ENCODE measurements at places on chromosomes 7 and 10. TPM values are rescaled to one million over a fixed set of nuclear protein-coding genes. Genes with fewer than 3 reads are reported as not detected.

DNA sequence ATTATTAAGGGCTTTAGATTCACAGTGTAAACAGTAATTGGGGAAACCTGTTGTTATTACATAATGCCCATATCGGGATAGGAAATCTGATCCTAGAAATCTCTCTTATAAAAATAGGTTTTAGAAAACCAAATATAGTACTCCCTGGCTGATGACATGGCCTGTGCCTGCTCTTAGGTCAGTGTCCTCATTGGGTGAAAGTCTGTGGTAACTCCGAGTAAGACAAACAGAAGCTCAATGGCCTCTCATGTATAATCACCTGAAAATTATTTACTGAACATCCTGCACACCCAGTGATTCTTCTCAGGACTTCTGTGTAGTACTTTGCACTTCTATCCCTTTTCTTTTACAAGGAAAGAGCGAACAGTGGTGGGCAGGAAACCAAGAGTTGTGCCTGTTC, 37.8 kb downstream of the SEM1 start:
- DNase-seq, result no peak

DNA sequence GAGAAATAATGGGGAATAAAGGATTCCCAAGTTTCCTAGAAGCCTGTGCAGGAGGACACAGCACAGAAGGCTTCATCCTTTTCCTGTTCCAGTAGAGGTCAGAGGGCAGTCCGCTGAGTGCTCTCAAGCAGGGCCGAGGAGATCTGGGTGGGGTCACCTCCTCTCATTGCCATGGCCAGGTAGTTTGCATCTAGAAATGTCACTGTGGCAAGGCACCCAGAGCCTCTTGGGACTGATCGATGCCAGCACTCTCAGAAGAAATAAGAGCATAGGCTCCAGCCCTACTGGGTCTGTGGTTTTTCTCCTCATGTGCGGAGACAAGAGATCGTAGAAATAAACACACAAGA, 7.9 kb downstream of the NUB1 start:
- peak; percentile 57 for DNase-seq

- DNase-seq, result peak; percentile 81
These were observed 73.4 kb downstream of the SHH start for GRCh38 chr7:155738652-155739537.

DNA sequence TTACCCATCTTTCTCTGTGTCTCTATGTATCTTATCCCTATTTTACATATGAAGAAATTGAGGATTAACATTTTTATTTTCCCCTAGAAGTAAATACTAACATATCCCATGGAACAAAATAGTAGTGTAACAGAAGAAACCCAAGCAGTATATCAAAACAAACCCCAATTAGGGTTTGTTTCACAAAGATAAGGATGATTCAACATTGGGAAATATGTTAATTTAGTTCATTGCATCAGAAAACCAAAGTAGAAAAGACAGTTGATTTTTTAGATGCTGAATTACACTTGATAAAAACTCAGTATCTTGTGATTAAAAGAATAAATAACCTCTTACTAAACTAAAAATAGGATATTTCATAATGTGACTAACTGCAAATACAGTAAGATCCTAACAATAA, 87.8 kb downstream of the GLCCI1 start:
- DNase-seq, result no peak

DNA sequence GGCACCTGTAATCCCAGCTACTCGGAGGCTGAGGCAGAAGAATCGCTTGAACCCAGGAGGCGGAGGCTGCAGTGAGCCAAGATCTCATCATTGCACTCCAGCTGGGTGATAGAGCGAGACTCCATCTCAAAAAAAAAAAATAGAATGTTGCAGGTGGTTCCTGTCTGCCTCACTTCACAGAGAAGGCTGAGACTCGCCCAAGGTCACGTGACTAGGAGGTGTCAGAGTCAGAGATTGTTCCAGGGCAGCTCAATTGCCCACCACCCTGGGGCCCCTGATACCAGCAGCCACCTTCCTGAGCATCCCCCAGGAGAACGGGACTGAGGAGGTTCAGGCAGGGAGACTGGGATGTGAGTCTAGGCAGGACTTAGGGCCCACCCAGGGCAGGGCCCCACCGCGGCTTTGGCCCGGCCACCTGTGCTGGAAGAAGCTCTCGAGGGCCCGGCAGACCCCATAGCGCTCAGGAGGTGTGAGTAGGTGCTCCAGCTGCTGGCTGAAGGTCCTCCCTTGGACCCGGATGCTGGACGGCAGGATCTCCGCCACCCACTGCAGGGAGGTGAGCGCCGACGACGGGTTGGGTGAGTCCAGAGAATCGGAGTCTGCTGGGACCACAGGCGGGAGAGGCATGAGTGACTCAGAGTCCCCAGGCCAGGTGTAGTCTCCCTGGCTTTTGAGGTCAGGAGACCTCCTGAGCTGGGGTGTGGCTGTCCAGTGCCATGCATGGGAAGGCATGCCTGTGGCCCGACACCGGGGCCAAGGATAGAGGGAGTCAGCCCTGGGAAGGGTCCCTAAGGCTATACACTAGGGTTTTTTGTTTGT, 30.9 kb downstream of the GRID2IP start:
- no peak for DNase-seq

Gene SYT15B
- 0.17 TPM for total RNA-seq

Gene MYH16
- not detected for total RNA-seq

DNA sequence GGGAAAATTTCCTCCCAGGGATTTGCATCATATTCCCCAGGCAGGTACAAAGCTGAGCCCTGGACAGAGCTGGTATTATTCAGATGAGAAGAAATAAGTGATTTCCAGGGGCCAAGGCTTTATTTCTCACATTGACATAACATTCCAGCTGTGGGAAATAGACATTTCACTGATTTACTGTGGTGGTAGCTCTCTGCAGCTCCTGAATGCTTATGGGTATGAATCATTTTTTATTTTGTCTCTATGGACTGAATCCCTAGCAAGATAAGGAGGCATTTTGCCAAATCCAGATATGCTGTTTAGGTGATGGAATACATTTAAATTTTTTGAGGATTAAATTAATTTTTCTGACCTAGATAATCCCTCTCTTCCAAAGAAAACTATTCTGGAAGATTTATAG, 97.9 kb downstream of the MTPN start:
- no peak for DNase-seq

DNA sequence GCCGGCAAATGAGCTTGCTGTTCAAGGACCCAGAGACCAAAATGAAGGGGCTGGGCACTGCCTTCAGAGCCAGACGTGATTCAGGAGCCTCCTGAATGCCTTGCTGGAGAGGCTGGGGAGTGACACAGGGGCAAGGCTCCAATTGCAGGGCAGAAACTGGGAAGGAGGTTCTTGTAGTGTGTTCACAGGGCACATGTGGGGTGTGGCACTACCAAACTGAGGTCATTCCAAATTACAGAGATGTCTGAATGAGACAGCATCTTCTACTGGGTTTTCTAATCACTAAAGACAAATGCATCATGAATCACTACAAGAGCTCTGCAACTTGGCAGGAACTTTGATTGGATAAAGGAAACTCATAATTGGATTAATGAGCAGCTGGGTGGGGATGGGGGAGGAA, 17.8 kb downstream of the CRTAC1 start:
- DNase-seq, result no peak

GRCh38 chr7:15684871-15685270, 1.6 kb downstream of the MEOX2 start:
- no peak for DNase-seq

GRCh38 chr10:129845111-129845753, 118.8 kb downstream of the EBF3 start:
- DNase-seq, result no peak

- DNase-seq, result no peak
These were observed 117.9 kb downstream of the NPY start for GRCh38 chr7:24401628-24402593.

Gene MKX
- total RNA-seq, result 0.10 TPM

Gene ELN
- total RNA-seq, result 6.9 TPM

Gene SLC13A1
- 0.32 TPM for total RNA-seq

GRCh38 chr10:44470784-44471183, 85.9 kb upstream of the CXCL12 start:
- DNase-seq, result no peak

All from colonic mucosa (tissue), 4 donors.